NCI-H1048 (cell line): ENCODE measurements at places on chromosomes 13 and 19.
A peak's percentile ranks its signal among the peaks of the same experiment; 100 is the strongest.

- DNase-seq, result no peak
Observed at GRCh38 chr13:51820016-51820597, 16.1 kb upstream of the DHRS12 start.

DNA sequence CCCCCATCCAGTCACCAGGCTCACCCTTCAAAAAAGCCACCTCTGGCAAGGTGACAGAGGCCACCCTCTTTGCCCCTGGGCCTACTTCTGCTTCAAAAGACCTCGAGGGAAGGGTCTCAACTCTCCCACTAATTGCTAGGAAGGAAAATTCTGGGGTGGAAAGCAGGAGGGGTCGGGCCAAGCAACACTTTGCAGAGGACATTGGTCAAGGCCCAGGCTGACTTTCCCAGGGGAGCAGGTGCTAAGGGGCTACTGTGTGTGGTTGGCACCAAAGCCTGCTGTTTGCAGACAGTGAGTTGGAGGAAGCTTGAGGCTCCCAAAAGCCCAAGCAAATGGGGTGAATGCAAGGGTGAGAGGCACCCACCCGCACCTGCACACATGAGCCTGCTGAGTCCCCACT lies 28.6 kb upstream of the VSTM2B start:
- DNase-seq, result no peak

- DNase-seq, result no peak
Observed at GRCh38 chr19:50835103-50835784, 1.9 kb upstream of the KLK15 start.

DNA sequence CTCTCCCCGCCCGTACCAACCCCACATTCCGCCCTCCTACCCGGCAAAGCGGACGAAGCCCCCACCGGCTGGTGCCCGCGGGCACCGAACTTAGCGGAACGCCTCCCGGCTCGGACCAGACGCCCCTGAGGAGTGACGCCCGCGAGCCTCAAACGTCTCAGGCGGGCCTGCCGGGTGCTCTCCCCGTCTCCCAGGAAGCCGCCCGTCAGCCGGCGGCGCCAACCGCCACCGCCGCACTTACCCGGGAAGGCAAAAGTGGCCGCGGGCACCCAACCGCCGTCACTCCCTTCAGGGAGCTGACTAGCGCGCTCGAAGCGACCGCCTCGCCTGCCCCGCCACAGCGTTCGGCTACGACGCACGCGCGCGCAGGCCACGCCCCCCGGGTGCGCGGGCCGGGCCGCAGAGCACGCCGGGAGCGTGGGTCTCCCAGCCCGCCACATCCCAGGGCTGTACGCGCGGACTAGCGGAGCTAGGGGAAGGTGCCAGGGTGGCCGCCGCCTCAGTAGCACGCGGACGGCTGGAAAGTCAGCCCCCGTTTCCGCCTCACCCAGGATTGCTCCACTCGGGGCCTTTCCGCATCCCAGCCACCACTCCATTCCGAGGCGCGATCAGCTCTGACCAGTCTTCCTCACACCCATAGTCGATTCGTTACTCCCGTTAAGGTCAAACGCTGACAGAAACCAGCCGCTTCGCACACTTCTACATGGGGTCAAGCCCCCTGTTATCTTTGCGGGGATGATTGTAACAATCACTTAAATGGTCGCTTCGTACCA lies at the start of gene TEX30:
TEX30 (minus strand) TSS at position 346 of the 773 bp plus-strand sequence. CDS start 3,760 bp downstream, outside the sequence.
- peak; percentile 76 for DNase-seq

- no peak for DNase-seq
Observed at GRCh38 chr19:5042556-5042955, 73.6 kb downstream of the KDM4B start.

DNA sequence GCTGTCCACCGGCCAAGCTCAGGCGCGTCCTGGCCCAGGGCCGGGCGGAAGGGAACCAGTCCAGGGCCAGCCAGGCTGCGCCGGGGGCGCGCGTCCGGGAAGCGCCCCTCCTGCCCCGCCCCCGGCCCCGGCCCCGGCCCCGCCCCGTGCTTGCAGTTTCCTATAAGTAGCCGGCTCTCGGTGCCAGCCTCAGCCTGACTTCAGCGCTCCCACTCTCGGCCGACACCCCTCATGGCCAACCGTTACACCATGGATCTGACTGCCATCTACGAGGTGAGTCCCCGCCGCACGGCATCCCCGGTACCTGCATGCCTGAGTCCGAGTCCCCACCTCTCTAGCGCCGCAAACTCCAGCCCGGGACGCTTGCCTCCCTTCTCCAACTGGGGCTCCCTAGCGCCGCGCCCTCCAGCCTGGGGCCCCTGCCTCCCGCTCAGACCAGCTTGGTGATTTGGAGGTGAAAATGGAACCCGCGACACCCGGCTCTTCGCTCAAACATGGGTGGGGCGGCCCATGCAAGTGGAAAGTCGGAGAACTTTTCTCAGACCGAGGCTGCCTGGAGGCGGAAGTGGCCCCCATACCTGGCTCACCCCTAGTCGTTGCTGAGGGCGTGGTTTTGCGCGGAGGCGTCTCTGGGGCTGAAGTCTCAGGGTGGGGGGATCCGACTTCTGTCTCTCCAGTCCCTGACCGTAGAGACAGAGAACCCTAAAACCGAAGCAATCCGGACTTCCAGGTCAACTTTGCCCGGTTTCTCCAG lies at the start of gene ZFP36:
ZFP36 (plus strand) TSS at position 192 of the 754 bp plus-strand sequence; CDS start at position 250, 58 bp downstream.
- DNase-seq, result no peak

DNA sequence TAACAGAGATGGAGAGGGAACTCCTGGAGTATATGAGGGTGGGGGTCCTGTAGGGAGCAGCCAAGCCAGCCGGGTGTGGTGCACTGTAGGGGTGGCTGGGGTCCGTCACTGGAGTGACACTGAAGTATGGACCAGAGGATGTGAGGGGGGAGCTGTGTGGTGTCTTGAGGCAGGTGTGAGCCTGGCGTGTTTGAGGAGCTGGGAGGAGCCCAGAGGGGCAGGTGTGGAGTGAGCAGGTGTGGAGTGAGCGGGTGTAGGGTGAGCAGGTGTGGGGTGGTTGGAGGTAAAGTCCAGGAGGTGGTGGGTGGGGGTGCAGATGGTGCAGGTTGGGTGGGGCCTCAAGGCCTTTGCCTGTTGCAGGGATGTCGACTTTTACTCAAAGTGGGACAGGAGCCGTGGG lies 5.9 kb downstream of the B3GNT8 start:
- no peak for DNase-seq

DNA sequence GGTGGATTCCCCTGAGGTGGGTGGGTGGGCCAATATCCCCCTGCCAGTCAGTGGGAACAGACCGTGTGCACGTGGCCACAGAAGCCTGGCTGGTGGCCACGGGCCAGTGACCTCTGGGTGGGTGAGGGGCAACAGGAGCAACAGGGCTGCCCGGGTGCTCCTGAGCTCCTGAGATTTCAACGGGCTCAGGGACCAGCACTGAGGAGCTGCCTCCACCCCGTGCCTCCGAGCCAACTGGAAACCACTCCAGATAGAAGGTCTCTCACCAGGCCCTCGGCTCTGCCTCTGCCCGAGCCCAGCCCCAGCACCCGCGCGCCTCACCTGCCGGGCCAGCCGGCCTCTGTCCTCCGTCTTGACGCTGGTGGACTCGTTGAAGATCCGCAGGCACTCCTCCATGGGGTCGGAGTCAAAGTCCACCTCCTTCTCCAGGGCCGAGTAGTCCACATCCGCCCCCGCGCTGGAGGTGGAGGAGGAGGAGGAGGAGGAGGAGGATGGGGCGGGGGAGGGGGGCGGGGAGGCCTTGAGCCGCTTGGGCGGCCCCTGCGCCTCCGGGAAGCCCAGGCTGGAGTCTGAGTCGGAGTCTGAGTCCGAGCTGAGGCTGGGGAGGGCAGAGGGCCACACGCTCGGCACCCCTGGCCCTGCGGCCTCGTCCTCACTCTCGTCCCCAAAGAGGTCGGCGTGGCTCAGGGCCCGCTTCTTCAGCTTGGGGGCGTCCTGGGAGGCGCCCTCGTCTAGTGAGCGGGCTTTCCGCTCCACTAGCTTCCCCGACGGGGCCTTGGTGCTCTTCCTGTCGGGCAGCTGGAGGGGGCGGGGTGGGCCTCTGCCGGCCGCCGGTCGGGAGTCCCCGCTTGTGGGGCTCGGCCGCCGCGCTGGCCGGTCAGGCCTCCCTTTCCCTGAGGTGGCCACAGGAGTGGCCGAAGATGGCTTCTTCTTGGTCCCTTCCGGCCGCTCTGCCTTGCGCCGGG lies 14.8 kb upstream of the ATP8B3 start:
- DNase-seq, result no peak

DNA sequence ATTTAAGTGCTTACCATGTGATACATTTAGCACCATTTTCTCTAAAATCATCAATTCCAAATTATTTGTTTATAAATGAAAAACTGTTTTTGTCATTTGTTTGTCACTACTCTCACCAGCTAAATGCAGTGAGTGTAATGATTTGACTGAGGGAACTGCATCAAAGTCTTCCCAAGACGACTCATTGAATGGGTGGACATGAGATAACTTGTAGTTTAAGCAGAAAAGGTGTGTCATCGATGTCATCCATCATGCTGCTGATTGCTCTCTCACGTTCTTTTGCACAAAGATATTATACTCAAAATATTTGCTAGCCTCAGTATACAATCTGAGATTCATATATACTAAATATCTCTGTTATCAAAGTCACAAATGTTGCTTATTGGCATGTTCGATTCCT lies 366.5 kb downstream of the IRS2 start:
- no peak for DNase-seq

- no peak for DNase-seq
Observed at GRCh38 chr13:45046445-45046844, 57.1 kb downstream of the GPALPP1 start.

- DNase-seq, result no peak
Observed at GRCh38 chr13:48783181-48783630, 129.5 kb downstream of the CYSLTR2 start.

DNA sequence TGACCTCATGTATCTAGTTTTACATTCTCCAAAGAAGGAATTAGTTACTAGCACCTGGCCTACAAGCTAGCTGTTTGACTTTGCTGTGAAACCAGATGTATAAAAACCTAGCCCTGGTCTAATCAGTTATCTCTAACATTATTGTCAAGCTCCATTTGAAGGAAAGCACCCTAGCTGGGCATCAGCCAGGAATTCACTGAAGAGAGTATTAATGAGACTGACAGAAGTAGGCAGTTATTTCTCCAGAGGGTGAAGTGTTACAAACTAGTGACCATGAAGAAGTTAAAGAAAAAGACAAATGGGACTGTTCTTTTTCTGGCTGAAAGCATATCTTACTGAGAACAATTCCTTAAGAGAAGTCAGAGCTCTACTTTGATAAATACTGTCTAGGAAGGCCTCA lies 2529.3 kb upstream of the PCDH20 start:
- DNase-seq, result no peak

DNA sequence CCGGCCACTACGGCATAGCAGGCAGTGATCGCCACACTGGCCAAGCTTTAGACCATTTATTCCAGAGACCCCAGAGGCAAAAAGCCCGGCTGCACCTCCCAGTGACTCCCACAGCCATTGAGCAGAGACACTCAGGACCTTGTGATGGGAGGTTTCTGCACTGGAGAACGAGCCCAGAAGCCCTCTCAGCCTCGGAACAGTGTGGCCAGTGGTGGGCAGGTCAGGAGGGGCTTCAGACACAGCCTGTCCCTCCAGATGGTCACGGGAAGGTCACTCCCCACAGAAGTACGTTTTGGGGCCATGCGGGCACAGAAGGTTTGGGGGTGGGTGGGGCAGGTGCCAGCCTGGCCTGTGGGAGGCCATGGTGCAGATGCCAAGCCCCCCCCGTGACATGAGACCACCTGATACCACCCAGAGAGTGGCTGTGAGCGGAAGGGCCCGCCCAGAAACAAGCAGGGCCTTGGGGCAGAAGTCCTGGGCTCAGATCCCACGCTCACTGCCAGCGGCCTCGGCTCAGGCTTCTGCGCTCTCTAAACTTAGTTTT lies 599 bp upstream of the F10 start:
- DNase-seq, result no peak

GRCh38 chr13:30173303-30173610 lies 134.1 kb downstream of the KATNAL1 start:
- no peak for DNase-seq

- DNase-seq, result peak; percentile 40
Observed at GRCh38 chr13:45340422-45341033, 455 bp downstream of the TPT1 start.

- DNase-seq, result no peak
Observed at GRCh38 chr13:26971990-26972887, 199.4 kb downstream of the USP12 start.
